ENCODE measurements at places on chromosomes 6 and 20.

- no peak for DNase-seq
These were observed 64.4 kb downstream of the PREX1 start for GRCh38 chr20:48763216-48763914.

DNA sequence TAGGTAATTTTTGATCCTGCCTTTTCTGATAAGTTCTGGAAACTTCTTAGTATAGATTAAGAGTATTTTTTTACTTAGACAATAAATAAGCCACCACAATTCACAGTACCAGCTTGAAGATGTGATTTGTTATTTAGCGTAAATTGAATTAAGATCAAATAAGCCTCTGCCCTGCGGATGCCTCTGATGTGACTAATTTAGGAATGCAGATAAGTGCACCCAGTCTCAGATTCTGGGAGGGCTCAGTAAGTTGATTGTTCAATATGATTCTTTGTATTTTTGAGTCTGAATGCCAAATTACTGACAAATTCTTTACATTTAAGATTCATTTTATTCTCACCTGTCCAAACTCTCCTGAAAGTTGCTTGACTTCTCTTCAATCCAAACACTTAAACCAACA is 147.5 kb downstream of the THBS2 start:
- no peak for DNase-seq

- DNase-seq: peak; percentile 69
These were observed 533 bp downstream of the ZFAND3 start for GRCh38 chr6:37819802-37820717.

GRCh38 chr6:40444312-40444711 is 142.9 kb downstream of the LRFN2 start:
- no peak for DNase-seq

- no peak for DNase-seq
These were observed 44.0 kb upstream of the CAP2 start for GRCh38 chr6:17349427-17349826.

- DNase-seq: no peak
These were observed 90.5 kb downstream of the BANF2 start for GRCh38 chr20:17790296-17790695.

- DNase-seq: peak; percentile 48
These were observed 7.5 kb upstream of the CCDC28A start for GRCh38 chr6:138765896-138766655.

- no peak for DNase-seq
These were observed 4.9 kb upstream of the BIRC7 start for GRCh38 chr20:63230800-63231268.

DNA sequence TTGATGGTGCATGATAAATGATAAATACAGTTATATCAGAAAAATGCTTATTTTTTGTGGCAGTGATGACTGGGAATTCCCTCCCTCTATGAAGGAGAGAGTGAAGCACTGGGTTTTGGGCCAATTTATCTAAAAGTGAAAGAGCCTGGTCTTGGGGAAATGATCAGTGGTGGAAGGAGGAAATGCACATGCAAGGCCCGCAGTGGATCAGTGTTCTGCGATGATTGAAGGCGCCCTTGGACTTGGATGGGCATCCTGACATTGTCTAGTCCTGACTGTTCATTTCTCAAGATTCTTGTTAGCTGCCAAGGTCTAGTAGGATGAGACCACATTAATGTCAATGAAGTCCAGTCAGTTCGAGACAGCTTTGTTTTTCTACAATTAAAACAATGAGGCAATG is 272.0 kb upstream of the SLC35B3 start:
- no peak for DNase-seq

GRCh38 chr20:10854976-10855375 is 181.2 kb upstream of the JAG1 start:
- no peak for DNase-seq

GRCh38 chr6:90230548-90231215 is 66.0 kb downstream of the BACH2 start:
- no peak for DNase-seq

GRCh38 chr6:114144887-114145851 is 174.2 kb upstream of the HDAC2 start:
- DNase-seq: no peak

DNA sequence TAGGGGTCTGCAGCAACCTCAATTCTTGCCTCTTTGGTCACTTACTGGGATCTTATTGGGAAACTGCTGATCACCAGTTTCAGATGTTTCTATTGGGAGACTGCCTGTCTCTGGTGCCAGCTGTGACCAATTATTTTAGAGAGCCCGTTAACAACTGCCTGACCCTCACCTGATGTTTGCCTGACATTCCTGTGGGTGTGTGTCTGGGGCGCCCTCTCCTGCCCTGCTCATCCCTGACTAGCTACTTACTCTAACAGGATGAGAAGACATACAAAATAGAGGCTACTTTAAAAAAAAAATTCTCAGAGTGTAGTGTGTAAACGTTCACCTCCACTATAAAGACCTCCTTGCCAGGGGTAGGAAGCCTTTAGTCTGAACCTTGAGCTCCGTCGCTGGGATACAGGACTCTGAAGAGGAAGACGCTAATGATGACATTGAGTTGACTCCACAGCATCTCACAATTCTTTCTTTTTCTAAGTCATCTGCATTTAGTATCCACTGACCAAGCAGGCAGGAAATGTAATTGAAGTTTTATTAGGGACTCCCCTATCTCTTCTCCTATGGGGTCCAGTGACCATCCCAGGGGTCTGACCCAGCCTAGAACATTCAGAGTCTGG is 54.6 kb upstream of the DDR1 start:
- DNase-seq: peak; percentile 21

DNA sequence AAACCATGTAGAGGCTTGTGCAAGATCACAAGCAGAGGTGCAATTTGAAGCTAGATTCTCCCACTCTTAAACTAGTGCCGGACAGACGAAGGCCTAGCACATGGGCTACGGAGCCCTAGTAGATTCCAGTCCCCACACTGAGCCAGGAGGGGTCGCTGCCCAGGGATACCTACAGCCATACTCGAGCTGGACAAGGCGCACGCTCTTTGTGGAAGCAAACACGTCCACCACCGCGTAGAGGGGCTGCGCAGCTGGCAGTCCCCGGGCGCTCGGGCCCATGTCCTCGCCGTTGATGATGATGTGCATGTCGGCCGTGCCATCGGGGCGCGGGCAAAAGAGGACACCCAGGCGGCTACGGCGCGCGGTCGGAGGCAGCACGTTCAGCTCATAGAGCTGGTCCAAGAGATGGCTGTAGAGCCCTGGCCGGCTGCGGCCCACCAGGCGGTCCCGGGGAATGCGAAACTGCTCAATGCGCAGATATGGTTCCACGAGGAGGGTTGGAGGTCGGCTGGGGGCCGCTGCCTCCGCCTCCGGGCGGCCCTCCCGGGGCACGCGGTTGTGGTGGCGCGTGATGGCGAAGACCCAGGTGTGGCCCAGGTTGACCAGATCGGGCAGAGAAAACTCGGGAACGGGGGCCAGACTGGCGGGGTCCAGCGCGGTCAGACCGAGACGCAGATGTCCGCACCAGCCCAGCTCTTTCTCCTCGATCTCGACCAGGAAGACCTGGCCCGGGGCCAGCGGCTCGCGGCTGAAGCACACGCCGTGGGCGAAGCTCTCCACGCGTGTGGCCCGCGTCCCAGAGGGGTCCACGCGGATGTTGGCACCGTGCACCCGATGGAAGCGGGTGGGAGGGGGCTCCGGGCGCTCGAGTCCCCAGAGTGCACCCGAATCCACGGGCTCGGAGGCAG is 677 bp downstream of the NEURL2 start:
- DNase-seq: peak; percentile 48

DNA sequence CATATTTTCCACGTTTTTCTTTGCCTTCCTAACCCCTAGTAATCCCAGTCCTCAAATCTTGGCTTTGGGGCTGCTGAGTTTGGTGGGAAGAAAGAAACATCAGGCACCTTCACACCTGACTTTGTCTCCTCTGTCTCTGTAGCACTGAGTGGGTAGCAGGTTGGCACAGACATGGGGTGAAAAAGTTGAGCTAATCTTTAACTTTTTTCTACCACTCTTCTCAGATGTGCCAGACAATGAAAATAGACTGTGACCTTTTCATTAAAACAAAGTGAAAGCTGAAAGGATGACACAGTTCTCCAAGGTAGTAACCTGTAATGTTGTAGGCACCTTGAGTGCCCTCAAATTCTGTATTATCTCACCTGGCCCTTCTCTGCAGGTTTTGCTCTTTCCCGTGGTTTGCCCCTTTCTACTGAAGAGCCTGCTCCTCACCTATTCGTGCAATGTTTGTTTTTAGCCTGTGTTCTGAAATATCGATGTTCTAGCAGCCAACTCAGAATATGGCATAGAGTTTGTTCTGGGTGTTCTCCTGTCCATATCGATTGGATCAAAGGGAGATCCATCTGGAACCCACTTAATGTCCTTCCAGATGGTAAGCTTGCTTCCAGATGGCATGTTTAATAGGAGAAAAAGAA is 57.8 kb upstream of the ATXN1 start:
- no peak for DNase-seq

GRCh38 chr20:59153832-59154231 is 9.8 kb upstream of the ZNF831 start:
- DNase-seq: no peak

GRCh38 chr20:58011947-58012610 is 216.4 kb downstream of the ANKRD60 start:
- no peak for DNase-seq

DNA sequence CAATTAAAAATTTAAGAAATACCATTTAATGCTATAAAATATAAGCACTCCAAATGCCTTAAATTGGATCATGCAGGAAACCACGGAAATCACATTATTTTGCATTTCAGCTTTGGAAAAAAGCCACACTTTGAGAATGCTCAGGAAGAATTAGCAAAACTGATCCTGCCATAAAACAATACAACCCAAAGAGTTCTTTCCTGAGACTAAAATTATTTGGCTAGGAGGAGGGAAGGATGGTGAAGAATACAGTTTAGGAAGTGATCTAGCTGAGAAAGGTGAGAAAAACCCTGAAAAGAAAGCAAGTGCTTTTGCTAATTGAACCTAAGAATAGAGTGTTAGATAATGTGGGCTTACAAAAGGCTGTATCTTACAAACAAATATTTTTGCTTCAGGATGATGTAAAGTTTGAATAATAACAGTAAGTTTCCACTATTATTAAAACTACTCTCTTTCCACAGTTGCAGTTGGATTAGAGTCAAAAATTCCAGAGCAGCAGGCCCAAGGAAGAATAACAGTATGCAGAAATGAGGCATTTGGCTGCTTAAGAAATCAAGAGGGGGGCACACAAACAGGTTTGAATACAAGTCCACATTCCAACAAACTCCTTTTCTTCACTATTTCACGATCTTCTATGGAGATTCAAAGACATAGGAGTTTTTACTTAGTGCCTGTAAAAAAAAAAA is 565.4 kb downstream of the RFPL4B start:
- no peak for DNase-seq

DNA sequence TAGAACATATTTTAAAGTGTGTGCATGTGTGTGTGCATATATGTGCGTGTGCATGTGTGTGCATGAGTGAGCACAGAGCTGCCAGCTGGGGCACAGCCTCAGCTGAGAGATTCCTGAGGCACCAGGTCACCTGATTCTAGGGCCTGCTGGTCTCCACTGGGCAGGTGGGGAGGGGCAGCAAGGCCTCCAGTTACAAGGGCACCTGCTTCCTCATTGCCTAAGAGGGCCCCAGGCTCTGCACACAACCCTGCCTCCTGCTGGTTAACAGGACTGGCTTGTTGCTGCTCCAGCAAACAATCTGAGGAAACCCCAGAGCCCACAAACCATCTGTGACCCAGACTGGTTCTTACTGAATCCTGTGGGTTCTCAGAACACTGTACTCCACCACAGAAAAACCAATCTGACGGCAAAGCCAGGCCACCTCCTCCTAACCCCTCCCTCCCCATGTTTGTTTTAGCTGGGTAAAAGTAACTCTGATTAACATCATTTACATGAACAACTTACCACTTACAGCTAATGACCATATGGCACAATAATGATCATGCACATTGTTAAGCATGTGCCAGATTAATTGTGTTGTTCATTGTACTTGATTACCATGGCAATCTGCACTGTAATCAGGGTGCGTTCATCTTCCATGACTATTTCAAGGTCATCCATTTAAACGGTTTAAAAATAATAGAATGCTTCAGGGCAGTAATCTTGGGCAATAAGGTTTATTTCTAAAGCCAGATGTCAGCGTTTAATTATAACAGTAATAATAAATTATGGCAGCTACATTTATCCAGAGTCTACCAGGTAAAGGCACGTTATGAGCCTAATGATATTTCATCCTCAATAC is 23.1 kb upstream of the UBE2J1 start:
- DNase-seq: peak; percentile 78

DNA sequence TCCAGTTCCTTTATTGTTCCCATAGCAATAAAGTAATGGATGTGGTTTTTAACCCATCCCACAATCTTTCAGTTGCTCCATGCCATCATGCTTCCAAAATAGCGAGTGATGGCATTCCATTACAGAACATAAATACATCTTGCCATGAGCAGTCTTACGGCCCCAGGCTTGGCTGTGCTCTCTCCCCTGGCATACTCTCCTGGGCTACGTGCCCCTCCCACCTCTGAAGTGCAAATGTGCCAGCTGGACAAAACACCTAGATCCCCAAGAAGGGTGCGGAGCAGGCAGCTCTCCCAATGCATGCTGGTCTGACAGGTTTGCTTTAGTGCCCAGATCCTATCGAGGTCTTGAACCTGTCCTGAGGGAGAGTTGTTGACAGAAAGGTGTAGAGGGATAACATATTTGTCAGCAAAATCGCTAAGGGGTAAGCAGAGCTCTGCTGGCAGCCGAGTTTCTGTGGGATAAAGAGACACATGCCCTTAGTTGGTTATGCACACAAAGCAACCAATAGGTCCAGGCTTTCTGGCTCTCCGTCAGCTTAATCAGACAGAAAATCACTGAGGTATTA is 43.9 kb upstream of the PAX1 start:
- DNase-seq: no peak

GRCh38 chr6:35534407-35535170 is 21.9 kb upstream of the TULP1 start:
- DNase-seq: no peak

DNA sequence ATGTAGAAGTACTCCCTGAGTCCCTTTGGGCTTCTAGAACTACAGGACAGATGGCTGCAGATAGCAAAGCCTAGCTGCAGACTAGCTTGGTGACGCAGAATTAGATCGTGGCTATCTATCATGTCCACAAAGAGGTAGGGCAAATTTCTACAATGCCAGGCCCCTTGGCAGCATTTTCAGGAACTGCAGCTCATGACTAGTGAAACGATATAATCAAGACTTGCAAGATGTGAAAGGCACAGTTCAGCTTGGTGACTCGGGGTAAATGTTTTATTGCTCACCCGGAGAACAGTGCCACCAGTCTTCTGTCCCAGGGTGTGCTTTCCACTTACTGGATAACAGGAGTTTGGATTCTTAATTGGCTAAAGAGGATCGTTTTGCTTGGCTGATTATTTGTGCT is 108.7 kb upstream of the LY86 start:
- DNase-seq: no peak

- DNase-seq: no peak
These were observed 28.5 kb upstream of the TMEM244 start for GRCh38 chr6:129889580-129889979.

Measured in CD4-positive, alpha-beta T cell treated with Interleukin-10 for 1 hour (primary cell).